ENCODE measurements at places on chromosomes 3 and 15.

DNA sequence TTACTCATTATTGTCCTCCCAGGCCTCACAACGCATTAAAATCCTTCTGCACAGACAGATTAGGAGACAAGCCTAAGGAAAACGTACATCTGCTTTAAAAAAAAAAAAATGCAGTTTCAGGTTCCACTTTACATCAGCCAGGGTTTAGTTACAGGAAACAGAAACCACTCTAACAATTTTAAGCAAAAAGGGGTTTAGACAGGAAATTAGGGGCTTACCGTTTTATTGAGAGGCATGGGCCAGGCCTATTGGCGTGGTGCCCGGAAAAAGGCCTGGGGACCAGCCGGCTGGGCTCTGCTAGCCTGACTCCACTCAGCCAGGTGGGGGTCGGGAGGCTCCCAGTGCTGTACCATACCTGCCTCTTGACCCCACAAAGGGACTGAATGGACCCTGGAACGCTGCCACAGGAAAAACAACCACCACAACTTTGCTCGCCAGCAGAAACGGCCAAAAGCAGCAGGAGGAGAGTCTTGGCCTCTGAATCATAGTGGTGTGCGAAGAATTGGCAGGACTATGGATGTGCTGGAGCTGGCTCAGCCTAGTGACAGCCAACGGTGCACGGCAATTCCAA lies 124.3 kb downstream of the CHSY1 start:
- DNase-seq: peak; percentile 64

DNA sequence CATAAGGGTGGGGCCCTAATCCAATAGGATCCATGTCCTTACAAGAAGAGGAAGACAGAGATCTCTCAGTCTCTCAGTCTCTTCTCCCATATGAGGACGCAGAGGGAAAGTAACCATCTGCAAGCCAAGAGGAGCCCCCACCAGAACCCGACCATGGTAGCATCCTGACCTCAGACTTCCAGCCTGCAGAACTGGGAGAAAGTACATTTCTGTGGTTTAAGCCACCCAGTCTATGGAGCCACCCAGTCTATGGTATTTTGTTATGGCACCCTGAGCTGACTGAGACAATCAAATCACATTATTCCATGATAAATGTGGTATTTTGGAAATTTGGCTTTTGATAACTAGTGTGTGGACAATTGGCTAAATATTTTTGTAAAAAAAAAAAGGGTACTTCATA lies 101.5 kb upstream of the TMC3 start:
- no peak for DNase-seq

DNA sequence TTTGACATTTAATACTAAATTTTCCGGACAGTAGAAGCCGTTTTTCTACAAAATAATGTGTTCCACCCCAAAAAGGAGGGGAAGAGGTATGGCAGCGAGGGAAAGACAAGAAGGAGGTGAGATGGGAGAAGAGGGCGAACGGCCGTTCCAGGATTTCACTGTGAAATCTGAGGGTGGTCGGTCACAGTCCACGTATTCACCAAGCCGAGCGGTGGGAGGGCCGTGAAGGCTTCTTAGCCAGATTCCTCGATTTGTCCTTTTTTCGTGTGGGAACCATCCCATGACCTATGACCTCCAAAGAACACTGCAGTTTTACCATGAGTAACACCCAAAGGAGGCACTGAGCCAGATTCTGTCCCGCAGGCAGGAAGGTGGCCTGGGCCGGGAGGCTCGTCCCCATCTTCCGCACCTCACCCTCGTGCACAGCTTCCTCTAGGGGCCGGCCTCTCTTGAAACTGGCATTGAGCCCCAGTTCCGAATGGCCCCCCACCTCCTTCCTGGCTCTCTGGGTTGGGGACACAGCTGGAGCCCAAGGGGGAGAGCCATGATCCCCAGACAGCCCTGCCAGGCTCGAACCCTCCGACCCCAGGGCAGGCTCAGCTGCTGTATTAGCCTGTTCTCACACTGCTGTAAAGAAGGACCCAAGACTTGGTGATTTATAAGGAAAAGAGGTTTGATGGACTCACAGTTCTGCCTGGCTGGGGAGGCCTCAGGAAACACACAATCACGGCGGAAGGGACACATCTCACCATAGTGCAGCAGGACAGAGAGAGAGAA lies 23.7 kb downstream of the XXYLT1 start:
- no peak for DNase-seq

DNA sequence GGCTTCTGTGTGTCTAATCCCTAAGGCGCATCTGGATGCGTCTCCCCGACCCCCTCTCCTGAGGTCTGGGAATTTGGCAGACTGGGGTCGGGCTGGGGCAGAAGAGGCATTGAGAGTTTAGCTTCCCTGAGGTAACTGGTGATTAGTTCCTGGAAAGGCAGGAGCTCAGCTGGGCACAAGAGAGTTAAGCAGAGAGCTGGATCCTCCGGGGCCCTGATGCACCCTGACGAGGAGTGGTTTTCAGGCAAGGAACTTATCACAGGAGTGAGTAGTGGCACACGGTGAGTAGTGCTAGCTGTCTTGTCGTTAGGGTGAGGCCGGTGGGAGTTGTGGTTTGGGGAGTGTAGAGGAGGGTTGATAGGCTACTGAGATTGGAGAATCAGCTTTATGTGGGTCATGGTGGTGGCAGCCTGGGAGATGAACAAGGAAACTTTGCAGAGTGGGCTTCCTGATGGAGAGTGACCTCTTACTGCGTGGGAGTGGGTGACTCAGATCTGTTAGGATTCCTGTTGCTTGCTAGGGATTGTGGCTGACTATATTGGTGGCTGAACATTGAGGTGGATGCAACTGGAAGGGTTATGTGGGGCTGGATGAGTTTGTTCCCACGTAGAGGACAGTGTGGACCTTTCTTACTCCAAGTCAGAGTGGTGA lies 897 bp downstream of the RAD54L2 start:
- no peak for DNase-seq

- DNase-seq: no peak
These were observed 874.7 kb upstream of the GBE1 start for GRCh38 chr3:82636177-82636576.
